ENCODE measurements at places on chromosomes 16 and 17. TPM values are rescaled to one million over a fixed set of nuclear protein-coding genes. Genes with fewer than 3 reads are reported as not detected.
A peak's percentile ranks its signal among the peaks of the same experiment; 100 is the strongest.

DNA sequence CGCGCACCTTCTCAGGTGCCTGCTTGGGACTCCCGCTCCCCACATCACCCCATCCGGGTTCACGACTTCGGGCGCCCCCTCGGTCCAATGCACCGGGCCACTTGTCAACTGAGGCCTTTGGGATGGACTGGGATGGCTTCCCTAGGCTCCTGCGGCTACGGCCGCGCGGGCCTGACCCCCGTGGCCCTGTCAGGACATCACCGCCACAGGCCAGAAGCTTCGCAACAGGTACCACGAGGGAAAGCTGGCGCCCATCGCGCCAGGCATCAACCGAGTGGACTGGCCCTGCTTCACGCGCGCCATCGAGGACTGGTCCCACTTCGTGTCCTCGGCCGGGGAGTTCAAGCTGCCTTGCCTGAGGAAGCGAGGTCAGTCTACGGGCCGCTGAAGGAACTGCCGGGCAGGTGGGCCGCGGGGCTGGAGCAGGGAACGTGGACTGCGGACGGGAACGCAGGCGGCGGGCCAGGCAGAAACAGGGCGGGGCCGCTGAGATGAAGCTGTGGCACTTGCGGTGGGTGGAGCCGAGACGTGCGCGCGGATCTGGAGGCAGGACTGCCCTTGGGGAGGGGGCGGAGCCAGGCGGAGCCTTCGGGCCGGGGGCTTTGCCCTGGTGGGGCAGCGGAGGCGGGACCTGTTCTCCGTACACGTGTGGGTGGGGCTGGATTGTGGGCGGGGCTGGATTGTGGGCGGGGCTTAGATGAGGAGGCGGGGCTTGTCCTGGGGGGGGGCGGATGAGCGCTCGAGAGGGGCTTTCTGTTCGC lies 13.7 kb upstream of the CNGB1 start:
- H3K27me3 ChIP-seq = peaks cover 13% of the 10 kb centered on the region
- peak overlapping the region; percentile 91 for H3K4me3 ChIP-seq
- peak overlapping the region; percentile 65 for H3K27ac ChIP-seq
- peaks cover 8% of the 10 kb centered on the region for H3K4me1 ChIP-seq

GRCh38 chr17:27756467-27757371 lies 43.6 kb downstream of the NOS2 start:
- no peak overlapping the region for H3K27ac ChIP-seq
- H3K4me1 ChIP-seq = peaks cover 1% of the 10 kb centered on the region
- no peaks in the 10 kb centered on the region for H3K27me3 ChIP-seq
- no peak overlapping the region for H3K4me3 ChIP-seq

The CCL4L2 gene
- total RNA-seq = 11.5 TPM

The ZNF423 gene
- total RNA-seq = not detected

DNA sequence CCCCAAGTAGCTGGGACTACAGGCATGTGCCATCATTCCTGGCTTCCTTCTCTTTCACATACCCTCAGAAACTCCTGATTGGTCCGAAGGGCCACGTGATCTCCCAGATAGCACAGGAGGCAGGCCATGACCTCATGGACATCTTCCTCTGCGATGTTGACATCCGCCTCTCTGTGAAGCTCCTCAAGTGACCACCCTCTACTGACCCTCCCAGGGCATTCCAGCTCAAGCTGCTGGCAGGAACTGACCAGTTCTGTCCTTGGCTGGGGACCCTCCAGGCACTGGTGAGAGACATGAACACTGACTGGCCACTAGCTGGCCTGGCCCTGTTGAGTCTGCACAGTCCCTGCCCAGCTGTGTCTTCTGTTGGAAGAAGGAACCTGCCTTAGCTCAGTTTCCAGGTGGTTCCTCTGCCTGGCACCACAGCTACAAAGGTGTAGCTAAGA lies 5.6 kb downstream of the ERAL1 start:
- H3K36me3 ChIP-seq = peaks cover 35% of the 10 kb centered on the region
- no peaks in the 10 kb centered on the region for H3K27me3 ChIP-seq
- no peak overlapping the region for H3K4me3 ChIP-seq
- H3K4me1 ChIP-seq = peaks cover 16% of the 10 kb centered on the region

DNA sequence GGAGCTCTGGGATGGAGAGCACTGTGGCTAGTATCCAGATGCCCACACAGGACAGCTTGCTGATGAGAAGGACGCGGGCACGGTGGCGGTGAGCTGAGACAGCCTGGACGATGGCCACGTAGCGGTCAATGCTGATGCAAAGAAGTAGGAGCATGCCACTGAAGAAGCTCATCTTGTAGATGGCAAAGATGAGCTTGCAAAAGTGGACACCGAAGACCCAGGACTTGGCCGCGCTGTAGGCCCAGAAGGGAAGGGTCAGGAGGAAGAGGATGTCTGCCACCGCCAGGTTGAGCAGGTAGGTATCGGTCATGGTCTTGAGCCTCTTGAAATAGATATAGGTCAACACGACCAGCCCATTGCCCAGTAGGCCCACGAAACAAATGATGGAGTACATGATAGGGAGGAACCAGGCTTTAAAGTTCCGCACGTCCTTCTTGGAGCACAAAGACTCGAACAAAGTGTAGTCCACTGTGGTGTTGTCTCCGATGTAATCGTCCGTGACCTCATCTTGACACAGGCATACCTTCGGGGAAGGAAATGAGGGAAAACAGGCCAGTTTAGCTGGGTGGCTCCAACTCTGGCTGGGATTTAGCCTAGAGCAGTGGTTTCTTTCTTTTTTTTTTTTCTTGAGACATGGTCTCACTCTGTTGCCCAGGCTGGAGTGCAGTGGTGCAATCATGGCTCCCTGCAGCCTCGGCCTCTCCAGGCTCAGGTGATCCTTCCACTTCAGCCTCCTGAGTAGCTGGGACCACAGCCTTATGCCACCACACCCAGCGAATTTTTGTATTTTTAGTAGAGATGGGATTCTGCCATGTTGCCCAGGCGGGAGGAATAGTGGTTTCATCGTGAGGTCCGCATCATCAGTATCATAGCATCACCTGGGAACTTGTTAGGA lies 9.7 kb downstream of the CCR7 start:
- peak overlapping the region; percentile 88 for H3K27ac ChIP-seq
- H3K27me3 ChIP-seq = no peaks in the 10 kb centered on the region
- peaks cover 87% of the 10 kb centered on the region for H3K4me1 ChIP-seq
- DNase-seq = no peak
- peak overlapping the region; percentile 79 for H3K4me3 ChIP-seq

The ALOX12B gene
- total RNA-seq = 0.88 TPM

The MT1G gene
- 24.5 TPM for total RNA-seq

- DNase-seq = peak; percentile 98
- H3K4me3 ChIP-seq = peak overlapping the region; percentile 87
- H3K27me3 ChIP-seq = no peaks in the 10 kb centered on the region
Observed at GRCh38 chr16:30052671-30053372, 12.7 kb upstream of the ALDOA start.

DNA sequence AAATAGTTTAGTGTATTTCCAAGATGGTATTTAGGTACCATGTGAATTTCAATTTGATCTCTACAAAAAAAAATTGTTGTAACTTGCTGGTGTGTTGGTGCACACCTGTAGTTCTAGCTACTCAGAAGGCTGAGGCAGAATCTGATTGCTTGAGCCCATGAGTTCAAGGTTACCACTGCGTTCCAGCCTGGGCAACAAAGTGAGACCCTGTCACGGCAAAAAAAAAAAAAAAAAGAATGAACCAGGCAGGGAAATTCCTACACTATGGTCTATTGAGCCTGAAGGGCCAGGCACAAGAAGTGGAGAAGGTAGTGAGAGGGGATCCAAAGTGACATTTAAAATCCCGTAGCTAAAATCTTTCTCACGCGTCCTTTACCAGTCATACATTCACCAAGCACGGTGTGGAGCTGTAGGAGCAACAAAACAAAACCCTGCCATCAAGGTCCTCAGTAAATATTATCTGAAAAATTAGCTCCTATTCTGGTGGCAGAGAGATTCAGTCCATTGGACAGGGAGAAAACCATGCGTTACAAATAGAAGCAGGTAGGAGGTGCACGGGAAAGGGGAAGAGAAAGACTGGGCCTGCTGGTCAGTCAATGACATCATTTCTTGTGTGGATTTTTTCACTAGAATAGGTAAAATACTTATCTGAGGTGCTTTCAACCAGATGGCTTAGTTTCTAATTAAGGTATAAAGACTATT lies 27.3 kb downstream of the TXNDC11 start:
- H3K27ac ChIP-seq = no peak overlapping the region
- peaks cover 5% of the 10 kb centered on the region for H3K4me1 ChIP-seq
- no peak overlapping the region for H3K4me3 ChIP-seq
- no peaks in the 10 kb centered on the region for H3K27me3 ChIP-seq

DNA sequence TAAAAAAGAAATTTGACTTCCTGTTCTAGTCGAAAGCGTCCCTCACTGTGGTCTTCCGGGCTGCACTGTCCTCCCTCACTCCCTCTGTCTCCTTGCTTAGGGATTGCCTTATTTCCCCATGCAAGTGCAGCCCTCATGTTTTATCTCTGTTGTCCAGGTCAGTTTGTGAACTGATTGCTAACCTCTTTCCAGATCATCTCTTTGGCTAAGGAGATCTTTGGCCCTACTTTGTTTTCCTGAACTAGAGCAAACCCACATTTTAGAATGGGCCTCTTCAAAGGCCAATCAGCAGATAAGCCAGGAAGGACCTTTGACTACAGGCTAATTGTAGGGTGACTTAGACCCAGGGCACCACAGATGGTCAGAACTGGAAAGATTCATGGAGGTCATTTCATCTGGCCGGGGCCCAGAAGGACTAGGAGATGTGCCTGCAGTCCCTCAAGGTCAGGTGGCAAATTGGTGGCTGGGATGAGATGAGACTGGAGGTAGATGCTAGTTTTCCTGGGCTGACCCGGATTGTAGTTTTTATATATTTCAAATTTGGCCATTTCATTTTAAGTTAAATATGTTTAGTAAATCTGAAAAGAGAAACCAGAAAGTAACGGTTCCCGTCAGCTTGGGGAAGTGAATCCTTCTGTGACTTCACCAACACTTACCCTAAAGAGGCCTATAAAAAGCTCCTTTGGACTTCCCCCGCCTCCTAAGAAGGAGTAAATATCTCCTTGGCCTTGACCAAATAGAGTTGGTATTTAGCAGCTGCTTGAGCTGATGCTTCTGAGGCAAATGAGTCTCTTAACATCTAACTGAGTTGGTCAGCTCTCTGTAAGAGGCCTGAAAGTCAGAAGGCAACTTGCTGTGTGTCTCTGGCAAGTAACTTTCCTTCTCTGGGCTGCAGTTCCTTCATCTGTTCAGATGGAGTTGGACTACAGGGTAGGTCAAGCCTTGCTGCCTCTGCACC lies 6.2 kb upstream of the SLC25A19 start:
- peaks cover 23% of the 10 kb centered on the region for H3K4me1 ChIP-seq
- H3K27ac ChIP-seq = peak overlapping the region; percentile 86
- peak overlapping the region; percentile 34 for H3K4me3 ChIP-seq
- no peaks in the 10 kb centered on the region for H3K27me3 ChIP-seq

All from activated CD4-positive, alpha-beta T cell treated with anti-CD3 and anti-CD28 coated beads, Interleukin-2, amount 10 ng/mL, durations not matched to agents 24 days and 14 days (primary cell).